Neural progenitor cell (in vitro differentiated cells): ENCODE measurements at places on chromosomes 11 and 22. TPM values are rescaled to one million over a fixed set of nuclear protein-coding genes. Genes with fewer than 3 reads are reported as not detected.
A peak's percentile ranks its signal among the peaks of the same experiment; 100 is the strongest.

GRCh38 chr11:32178692-32179091 lies 87.8 kb downstream of the RCN1 start:
- DNase-seq = no peak

GRCh38 chr22:48941033-48941902 lies 886.4 kb downstream of the BRD1 start:
- no peak for DNase-seq

DNA sequence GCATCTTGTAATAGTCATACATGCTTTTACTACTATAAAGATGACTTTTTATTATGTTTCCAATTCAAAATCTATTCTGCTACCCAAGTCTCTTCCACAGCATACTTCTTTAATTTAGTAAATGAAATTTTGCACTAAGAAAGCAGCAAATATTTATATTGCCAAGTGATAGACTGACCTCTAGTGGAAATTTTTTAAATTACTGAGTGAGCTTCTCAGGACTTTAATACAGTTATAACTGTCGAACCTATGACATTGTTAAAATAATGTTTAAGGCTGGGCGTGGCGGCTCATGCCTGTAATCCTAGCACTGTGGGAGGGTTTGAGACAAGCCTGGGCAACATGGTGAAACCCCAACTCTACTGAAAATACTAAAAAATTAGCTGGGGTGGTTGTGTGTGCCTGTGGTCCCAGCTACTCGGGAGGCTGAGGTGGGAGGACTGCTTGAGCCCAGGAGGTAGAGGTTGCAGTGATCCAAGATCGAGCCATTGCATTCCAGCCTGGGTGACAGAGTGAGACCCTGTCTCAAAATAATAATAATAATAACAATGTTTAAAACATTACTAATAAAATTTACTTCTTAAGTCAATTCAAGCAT lies 27.3 kb downstream of the STK33 start:
- DNase-seq = peak; percentile 54

DNA sequence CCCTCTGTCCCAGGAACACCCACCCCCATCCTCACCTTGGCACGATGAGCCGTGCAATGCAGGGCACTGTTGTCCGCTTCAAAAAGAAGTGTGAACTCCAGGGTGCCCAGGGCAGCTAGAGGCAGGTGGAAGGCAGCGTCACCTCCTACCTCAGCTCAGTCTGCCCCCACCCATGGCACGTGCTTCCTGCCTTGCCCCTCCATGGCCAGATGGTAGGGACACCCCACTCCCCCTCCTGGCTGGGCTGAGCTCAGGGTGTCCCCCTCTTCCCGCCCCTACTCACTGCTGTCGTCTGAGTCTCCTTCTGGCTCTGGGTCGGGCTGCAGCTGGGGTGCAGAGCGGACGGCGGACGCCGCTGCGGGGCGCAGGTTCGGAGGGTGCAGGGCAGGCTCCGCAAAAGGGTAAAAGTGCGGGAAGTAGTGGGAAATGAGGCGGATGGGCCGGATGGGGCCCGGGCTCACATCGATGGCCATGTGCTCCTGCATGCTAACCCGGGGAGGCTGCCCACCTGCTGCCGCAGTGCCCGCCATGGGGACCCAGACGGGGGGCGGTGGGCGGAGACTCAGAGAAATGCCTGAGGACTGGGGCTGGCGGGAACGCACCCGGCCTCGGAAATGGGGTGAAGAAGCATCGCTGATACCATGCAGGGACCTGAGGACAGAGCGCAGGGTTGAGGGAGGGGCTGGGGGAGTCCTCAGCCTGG lies 9.1 kb downstream of the NDUFV1 start:
- DNase-seq = no peak

ACR gene
- not detected in 2 replicates for total RNA-seq

- DNase-seq = peak; percentile 84
Measured at GRCh38 chr11:74311352-74311926, at the start of gene P4HA3. Gene P4HA3 (minus strand): TSS chr11:74311640. CDS start chr11:74311611, 29 bp downstream.

DNA sequence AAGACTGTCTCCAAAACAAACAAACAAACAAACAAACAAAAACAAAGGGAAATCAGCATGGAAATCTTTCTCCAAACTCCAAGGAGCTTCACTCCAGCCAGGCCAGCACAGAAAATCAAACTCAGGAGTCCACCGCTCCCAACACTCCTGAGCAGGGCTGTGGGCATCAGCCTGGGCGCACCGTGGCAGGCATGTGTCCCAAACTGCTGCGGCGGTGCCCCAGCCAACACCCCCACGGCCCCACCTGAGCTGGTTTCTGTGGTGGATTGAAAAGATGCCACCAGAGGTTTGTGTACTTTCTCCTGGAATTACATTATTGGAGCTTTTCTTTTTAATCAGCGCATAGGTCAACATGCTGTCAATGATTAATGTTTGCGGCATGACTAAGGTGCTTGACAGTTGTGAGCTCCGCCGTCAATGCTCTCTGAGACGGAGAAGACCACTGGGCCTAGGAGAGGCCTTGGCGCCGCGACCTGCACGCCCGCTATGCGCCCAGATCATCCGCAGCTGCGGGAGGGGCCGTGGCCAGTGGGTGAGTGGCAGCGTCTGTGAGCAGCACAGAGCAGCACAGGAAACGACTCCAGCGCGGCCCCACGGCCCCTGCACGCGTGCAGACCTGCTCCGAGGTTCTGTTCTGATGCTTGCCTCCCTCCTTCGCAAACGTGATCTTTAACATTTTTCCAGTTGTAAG lies 18.1 kb downstream of the DRD4 start:
- no peak for DNase-seq

DNA sequence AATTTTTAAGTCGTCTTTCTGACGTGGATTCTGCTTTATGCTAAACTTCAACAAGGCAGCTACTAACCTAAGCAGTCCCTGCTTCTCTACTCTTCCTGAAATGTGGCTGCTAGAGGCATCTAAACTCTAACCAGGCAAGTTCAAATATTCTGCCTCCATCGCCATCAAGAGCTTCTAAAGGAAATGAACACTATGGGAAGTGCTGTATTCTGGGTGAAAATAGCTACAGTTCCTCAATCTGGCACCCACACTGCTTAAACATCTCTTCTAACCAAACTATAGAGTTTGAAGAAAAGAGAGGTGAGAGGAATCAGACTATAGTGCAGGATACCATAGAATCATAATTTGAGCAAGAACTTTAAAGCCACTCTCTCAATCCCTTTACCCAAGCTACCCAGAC lies 6.3 kb downstream of the NRIP3 start:
- no peak for DNase-seq

GRCh38 chr22:31728857-31729256 lies 21.1 kb downstream of the PRR14L start:
- DNase-seq = no peak

- DNase-seq = no peak
Measured at GRCh38 chr22:19469421-19469820, 9.6 kb downstream of the UFD1 start.

JHY gene
- total RNA-seq = 0.69 and 1.4 TPM in 2 replicates

DNA sequence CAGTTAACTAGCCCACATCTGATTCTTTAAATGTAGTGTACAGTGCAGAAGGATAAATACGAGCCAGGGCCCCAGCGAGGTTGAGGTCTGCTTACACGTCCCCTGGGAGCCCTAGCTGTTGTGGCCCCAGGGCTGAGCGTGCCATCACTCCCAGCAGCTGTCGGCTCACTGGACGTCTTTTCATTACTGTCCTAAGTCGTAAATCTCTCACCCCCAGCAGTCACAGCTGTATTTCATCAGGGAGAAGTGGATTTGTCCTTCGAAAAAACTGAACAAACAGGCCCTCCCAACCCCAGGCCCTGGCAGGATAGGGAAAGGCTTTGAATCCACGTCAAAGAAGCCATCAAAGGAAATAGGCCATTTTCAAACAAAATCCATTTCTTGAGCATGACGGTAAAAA lies 110.4 kb upstream of the CSNK2A3 start:
- DNase-seq = no peak

DNA sequence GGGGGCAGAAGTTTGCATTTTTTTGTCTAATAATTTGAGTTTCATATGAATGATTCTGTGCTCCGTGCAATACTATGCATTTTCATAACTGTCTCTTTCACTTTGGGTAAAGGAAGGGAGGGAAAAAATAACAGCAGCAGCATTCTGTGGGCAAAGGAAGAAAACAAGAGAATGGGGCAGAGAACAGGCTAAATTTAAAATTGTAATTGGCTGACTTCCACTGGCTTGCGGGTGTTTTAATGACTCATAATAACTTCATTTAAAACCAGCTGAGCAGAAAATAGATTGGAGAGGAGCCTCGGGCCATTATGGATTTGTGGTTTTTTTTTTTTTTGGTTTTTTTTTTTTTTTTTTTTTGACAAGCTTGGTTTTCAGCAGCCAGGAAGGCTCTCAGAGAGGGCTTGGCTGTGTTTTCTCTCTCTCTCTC lies 107.4 kb downstream of the ZBTB16 start:
- DNase-seq = no peak

DNA sequence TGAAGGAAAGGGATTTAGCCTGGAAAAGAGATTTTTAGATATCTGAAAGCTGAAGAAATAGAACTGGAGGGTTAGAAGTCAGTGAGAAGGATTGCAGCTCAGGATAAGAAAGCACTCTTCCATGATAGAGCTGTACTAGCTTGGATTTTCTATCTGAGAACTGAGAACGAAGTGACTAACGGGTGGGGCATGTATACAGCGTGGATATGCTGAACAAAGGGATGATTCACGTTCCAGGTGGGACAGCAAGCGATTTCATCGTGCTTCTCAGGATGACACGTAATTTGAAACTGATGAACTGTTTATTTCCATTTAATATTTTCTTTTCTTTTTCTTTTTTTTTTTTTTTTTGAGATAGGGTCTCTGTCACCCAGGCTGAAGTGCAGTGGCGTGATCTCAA lies 53.0 kb downstream of the GRAMD1B start:
- DNase-seq = no peak

- peak; percentile 71 for DNase-seq
Measured at GRCh38 chr11:12599408-12600143, 74.6 kb upstream of the TEAD1 start.

- no peak for DNase-seq
Measured at GRCh38 chr11:130211781-130212401, 52.3 kb downstream of the ST14 start.

PLA2G6 gene
- total RNA-seq = 20.1 and 29.4 TPM in 2 replicates

ACCSL gene
- not detected in 2 replicates for total RNA-seq

DNA sequence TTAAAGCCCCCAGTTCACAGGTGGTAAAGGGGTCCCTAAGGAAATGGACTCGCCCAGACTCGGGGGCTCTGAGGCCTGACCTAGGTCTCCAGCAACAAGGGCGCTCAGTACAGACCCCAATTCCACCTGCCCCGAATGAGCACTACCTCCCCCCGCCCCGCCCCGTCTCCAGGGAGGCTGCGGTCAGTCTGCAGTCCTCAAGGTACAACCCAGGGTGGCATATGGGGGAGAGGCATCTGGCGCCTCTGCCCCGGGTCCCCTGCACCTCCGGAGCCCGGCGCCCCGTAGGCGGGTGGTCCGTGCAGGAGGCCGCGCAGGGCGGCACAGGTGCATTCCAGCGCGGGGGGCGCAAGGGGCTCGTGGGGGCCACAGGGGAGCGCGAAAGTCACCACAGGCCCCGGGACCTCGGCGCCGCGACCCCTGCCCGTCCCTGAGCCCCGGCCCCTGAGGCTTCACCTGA lies 361 bp downstream of the CTSD start:
- no peak for DNase-seq

- no peak for DNase-seq
Measured at GRCh38 chr11:106309070-106309684, 231.7 kb downstream of the AASDHPPT start.

- no peak for DNase-seq
Measured at GRCh38 chr22:49634006-49634772, 193.5 kb downstream of the BRD1 start.

DNA sequence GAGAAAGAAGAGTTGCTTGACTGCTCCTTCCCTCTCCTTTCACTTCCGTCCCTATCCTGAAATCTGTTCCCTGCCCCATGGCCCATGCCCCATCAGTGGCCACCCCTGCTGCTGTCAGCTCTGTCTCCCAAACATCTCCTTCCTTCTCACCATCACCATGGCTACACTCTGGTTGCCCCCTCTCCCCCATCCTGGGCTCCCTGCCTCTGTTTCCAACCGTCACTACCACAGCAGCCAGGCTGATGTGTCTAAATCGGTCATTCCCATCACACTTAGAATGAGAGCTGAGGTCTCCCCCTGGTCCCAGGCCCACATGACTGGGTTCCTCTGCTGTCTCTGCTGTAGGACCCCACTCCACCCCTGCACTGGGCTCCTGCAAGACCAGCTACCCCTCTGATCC lies 54.6 kb upstream of the EIF3D start:
- DNase-seq = no peak

DDIAS gene
- total RNA-seq = 19.9 and 47.7 TPM in 2 replicates

DNA sequence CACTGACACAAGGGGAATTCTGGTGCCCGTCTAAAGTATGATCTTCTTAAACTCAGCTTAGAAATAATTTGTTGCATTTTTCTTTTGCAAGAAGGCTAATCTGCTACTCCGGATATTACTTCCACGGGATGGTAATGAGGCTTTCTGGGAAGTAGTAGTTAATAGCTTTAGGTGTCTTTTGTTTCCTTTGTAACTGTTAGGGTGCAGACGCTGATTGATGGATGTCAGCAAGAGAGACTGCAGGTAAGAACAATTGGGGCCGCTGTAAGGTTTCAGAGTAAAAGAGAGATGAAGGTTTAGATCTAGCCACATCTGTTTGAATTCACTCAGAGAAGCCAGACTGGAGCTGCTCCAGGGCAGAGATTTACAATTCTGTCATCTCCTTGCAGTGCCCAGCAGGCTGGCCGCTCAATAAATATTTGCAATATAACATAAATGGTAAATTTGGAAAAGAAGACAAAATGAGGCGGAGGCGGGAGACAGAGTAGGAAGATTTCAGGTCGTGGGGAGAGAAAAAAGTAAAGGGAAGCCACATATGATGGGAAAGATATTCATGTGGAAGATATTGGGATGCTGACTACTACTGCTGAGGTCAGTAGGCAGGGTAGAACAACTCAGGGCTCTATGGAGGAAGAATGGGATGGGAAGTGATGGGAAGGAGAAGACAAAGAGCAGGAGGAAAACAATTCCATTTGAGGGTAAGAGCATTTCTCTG lies 320.5 kb downstream of the AASDHPPT start:
- peak; percentile 27 for DNase-seq

GRCh38 chr11:68145120-68145866 lies 24.1 kb upstream of the CHKA start:
- DNase-seq = no peak

PRRG4 gene
- 0.06 and 0.19 TPM in 2 replicates for total RNA-seq

SOX10 gene
- 0.99 and 4.5 TPM in 2 replicates for total RNA-seq

- DNase-seq = peak; percentile 62
Measured at GRCh38 chr22:45997077-45997776, 20.3 kb upstream of the WNT7B start.

DNA sequence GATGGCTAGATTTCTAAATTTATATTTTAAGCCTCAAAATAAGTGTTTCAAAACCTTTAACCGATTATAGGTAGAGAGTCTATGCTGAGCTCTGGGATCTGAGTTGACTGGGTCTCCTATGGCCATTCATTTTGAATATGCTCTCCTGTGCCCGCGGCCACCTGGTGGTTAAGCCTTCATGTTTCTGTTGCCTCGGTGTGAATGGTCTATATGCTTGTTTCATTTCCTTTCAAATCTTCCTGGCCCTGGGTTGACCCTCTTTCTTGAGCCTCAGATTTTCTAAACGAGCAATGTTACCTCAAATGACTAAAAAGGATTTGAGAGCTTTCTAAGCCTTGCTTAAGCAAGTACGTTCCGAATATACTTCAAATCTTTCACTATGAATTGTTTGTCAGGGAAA lies 789.4 kb upstream of the KIRREL3 start:
- peak; percentile 54 for DNase-seq

ATM gene
- total RNA-seq = 66.5 and 105 TPM in 2 replicates

- DNase-seq = no peak
Measured at GRCh38 chr11:104036588-104036987, at the start of gene DDI1. Gene DDI1 (plus strand): TSS chr11:104036640. CDS start chr11:104036823, 183 bp downstream.

GAL3ST3 gene
- 8.5 and 35.9 TPM in 2 replicates for total RNA-seq
